ENCODE measurements at places on chromosomes 11 and 22. TPM values are rescaled to one million over a fixed set of nuclear protein-coding genes. Genes with fewer than 3 reads are reported as not detected.

Gene GSTP1
- total RNA-seq = 452 TPM

Gene RIMBP3C
- 0.20 TPM for total RNA-seq

Gene APOL4
- total RNA-seq = 0.95 TPM

Gene VWA5A
- total RNA-seq = 4.3 TPM

Gene OR52E8
- not detected for total RNA-seq

All from activated naive CD8-positive, alpha-beta T cell treated with anti-CD3 and anti-CD28 coated beads for 36 hours (primary cell).